T-helper 17 cell (primary cell): ENCODE measurements at places on chromosomes 12 and 14. TPM values are rescaled to one million over a fixed set of nuclear protein-coding genes. Genes with fewer than 3 reads are reported as not detected.

DNA sequence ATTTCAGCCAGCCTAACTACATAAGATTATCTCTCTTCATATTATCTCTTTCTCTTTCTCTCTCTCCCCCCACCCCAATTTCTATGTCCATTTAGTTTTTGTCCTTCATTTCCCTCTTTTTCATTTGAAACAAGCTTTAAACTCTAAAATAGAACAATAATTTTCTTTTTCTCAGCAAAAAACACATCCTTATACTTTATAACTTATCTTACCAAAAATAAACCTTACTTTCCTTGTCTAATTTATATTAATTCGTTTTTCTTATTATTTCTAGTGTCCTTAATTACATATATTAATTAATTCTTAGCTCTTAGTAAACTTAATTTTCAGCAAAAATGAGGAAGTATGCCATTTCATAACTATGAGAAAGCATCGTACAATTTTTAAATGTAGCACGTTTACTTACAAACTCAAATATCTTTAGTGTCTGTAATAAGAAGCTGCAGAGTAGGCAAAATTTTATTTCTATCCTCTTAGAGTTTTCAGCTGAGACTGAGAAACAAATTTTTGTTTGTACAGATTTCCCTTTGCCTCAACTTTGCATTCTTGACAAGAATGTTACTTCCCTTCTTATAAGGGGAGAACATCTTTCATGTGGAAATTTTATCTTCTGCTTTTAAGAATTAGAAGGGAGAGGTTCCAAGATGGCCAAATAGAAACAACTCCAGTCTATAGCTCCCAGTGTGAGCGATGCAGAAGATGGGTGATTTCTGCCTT lies 65.1 kb upstream of the ST8SIA1 start:
- peaks cover 5% of the 10 kb centered on the region for H3K36me3 ChIP-seq
- DNase-seq = no peak
- H3K27ac ChIP-seq = peak overlapping the region; percentile 27
- peaks cover 25% of the 10 kb centered on the region for H3K4me1 ChIP-seq

DNA sequence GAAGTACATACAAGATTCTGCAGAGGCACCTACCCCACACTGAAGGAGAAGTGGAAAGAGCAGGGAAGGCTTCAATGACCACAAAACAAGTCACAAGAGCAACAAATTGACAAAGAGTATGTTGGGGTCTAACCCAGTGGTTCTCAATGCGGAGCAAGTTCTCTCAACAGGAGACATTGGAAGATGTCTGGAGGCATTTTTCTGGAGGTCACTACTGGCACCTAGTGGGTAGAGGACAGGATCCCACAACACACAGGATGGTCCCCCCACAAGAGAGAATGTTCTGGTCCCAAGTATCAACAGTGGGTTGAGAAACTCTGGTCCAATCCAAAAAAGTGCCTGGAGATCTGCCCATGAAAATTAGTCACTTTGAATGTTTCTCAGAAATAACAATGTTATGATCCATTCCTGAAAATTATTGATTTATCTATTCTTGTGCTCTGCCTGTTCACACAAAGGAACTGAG lies 3.4 kb downstream of the SSH1 start:
- H3K27me3 ChIP-seq = no peaks in the 10 kb centered on the region
- H3K27ac ChIP-seq = peak overlapping the region; percentile 54
- peaks cover 28% of the 10 kb centered on the region for H3K4me1 ChIP-seq
- H3K36me3 ChIP-seq = no peaks in the 10 kb centered on the region
- no peak for DNase-seq
- H3K4me3 ChIP-seq = no peak overlapping the region

DNA sequence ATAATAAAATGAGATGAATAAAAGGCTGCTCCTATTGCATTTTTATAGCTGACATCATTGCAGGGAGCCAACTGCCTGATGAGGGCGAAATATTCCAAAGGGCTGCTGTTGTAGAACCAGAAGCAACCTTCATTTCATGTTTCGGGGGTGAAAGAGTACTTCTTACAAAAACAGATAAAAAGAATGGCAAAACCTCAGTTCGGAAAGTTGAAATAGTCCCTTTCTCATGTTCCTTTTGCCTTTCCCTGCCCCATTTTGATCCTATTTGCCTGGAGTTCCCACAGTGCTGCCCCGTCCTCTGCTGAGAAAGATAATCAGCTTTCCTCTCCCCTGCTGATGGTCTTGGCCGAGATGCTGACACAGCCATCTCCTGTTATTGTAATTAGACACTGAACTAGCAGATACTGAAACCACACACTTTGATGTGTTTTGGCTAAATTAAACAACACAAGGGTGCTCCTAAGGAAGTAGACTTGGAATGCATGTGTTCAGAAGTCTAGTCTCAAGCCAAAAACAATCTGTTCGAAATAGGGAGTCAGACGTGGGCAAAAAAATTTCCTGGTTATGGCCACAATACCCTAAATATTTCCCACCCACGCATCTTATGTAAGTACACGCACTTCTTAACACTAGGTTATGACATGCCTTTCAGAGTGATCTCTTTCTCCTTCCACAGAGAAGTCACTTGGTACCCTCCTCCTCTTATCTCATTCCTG lies 117.2 kb downstream of the PPM1H start:
- H3K27ac ChIP-seq = no peak overlapping the region
- H3K4me1 ChIP-seq = peaks cover 9% of the 10 kb centered on the region
- H3K27me3 ChIP-seq = peaks cover 34% of the 10 kb centered on the region
- no peak overlapping the region for H3K4me3 ChIP-seq
- DNase-seq = no peak

The CLEC2A gene
- total RNA-seq = not detected

GRCh38 chr12:116313194-116313927 lies 35.9 kb upstream of the MED13L start:
- H3K4me3 ChIP-seq = no peak overlapping the region
- H3K27ac ChIP-seq = no peak overlapping the region
- H3K27me3 ChIP-seq = peaks cover 19% of the 10 kb centered on the region
- H3K4me1 ChIP-seq = peaks cover 3% of the 10 kb centered on the region
- no peak for DNase-seq

The CLEC4E gene
- total RNA-seq = 2.0 TPM

The SSPN gene
- total RNA-seq = not detected

The VRTN gene
- not detected for total RNA-seq

- H3K4me1 ChIP-seq = peaks cover 29% of the 10 kb centered on the region
- H3K36me3 ChIP-seq = peaks cover 19% of the 10 kb centered on the region
- H3K27me3 ChIP-seq = no peaks in the 10 kb centered on the region
- H3K4me3 ChIP-seq = no peak overlapping the region
Measured at GRCh38 chr14:34826661-34827060, 48.5 kb downstream of the BAZ1A start.

DNA sequence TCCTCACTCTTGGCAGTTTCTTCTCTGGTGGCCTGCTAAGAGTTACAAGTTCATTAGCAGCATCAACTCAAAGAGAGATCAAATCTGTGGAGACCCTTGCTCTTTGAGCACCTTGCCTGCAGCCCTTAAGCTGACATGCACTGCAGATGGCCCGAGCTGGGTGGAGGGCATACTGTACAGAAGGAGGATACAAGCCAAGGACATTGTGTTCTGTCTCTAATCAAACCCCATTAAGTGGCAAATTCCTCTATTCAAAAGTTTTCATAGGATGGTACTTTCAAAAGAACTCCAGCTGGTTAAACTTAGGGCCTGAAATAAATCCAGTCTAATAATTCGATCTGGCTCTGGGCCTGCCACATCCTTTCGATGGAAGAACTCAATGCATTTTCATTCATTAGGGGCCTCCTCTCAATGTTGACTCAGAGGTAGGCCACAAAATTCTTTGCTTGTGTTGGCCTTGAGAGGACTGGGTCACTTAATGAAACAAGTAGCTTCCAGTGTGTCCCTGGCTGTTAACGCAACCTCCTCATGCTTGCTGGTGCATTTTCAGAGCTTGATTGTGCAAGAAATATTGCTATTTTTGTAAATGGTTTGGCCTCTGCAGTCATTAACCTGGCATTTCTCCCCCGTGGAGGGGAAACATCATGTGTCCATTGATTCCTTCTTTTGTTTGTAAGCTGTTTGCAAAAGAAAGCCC lies 318.2 kb downstream of the NUAK1 start:
- H3K4me3 ChIP-seq = no peak overlapping the region
- H3K4me1 ChIP-seq = no peaks in the 10 kb centered on the region
- H3K36me3 ChIP-seq = no peaks in the 10 kb centered on the region
- H3K27me3 ChIP-seq = peaks cover 14% of the 10 kb centered on the region

The C12orf54 gene
- total RNA-seq = not detected

The SPIC gene
- total RNA-seq = not detected

- peaks cover 5% of the 10 kb centered on the region for H3K36me3 ChIP-seq
- H3K4me1 ChIP-seq = peaks cover 49% of the 10 kb centered on the region
- H3K4me3 ChIP-seq = peak overlapping the region; percentile 67
- H3K27ac ChIP-seq = peak overlapping the region; percentile 89
Measured at GRCh38 chr12:104570174-104570907, 113.6 kb downstream of the CHST11 start.

DNA sequence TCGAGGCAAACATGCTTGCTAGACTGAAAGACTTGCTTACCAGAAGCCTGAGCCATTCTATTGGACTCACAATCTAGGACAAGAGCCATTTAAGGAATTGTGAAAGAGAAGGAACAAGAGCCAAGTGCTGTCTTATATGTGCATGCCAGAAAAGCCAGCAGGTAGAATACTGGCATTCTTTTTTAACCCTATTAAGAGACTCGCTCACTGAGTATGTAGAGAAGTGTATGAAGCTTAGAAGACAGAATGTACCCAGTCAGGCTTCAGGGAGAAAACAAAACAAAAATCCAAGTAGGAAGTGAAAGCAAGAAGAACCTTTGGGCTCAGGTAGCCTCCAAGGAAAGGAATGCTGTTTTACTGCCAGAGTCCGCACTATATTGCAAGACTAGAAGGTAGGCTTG lies 65.9 kb downstream of the DCAF5 start:
- H3K4me1 ChIP-seq = no peaks in the 10 kb centered on the region
- no peak for DNase-seq
- peak overlapping the region; percentile 39 for H3K27ac ChIP-seq
- peaks cover 6% of the 10 kb centered on the region for H3K36me3 ChIP-seq
- no peaks in the 10 kb centered on the region for H3K27me3 ChIP-seq
- no peak overlapping the region for H3K4me3 ChIP-seq

DNA sequence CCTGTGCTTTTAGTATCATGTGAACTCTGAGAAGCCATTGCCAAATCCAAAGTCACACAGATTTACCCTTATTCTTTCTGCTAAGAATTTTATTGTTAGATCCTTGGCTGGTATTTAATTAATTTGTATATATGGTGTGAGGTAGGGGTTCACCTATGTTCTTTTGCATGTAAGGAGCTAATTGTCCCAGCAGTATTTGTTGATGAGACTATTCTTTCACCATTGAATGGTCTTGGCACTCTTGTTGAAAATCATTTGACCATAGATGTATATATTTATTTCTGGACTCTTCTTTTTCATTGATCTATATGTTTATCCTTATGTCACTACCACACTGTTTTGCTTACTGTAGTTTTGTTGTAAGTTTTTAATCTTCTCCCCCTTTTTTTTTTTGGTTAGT lies 26.2 kb downstream of the G2E3 start:
- peaks cover 14% of the 10 kb centered on the region for H3K36me3 ChIP-seq
- no peak for DNase-seq
- peaks cover 12% of the 10 kb centered on the region for H3K4me1 ChIP-seq
- H3K4me3 ChIP-seq = no peak overlapping the region

The AICDA gene
- not detected for total RNA-seq

- H3K36me3 ChIP-seq = no peaks in the 10 kb centered on the region
- H3K27ac ChIP-seq = no peak overlapping the region
- no peaks in the 10 kb centered on the region for H3K27me3 ChIP-seq
Measured at GRCh38 chr14:26820572-26820971, 222.7 kb upstream of the NOVA1 start.

GRCh38 chr12:70615174-70615866 lies 21.9 kb downstream of the PTPRB start:
- no peak overlapping the region for H3K4me3 ChIP-seq
- H3K27ac ChIP-seq = no peak overlapping the region
- DNase-seq = no peak
- H3K36me3 ChIP-seq = peaks cover 3% of the 10 kb centered on the region
- H3K27me3 ChIP-seq = peaks cover 43% of the 10 kb centered on the region

GRCh38 chr14:69991422-69991821 lies 112.2 kb downstream of the SMOC1 start:
- no peak for DNase-seq
- no peak overlapping the region for H3K27ac ChIP-seq
- H3K4me1 ChIP-seq = no peaks in the 10 kb centered on the region
- peaks cover 66% of the 10 kb centered on the region for H3K27me3 ChIP-seq
- no peak overlapping the region for H3K4me3 ChIP-seq

- no peaks in the 10 kb centered on the region for H3K4me1 ChIP-seq
- DNase-seq = no peak
- no peaks in the 10 kb centered on the region for H3K36me3 ChIP-seq
- H3K27me3 ChIP-seq = peaks cover 7% of the 10 kb centered on the region
- no peak overlapping the region for H3K27ac ChIP-seq
Measured at GRCh38 chr12:67111182-67111581, 158.0 kb upstream of the CAND1 start.

GRCh38 chr12:40992674-40993073 lies 195.4 kb upstream of the PDZRN4 start:
- no peak overlapping the region for H3K27ac ChIP-seq
- no peaks in the 10 kb centered on the region for H3K4me1 ChIP-seq
- no peak for DNase-seq
- no peak overlapping the region for H3K4me3 ChIP-seq
- no peaks in the 10 kb centered on the region for H3K36me3 ChIP-seq
- H3K27me3 ChIP-seq = no peaks in the 10 kb centered on the region

The RERGL gene
- not detected for total RNA-seq

- H3K27me3 ChIP-seq = no peaks in the 10 kb centered on the region
- peak overlapping the region; percentile 68 for H3K27ac ChIP-seq
- peaks cover 17% of the 10 kb centered on the region for H3K4me1 ChIP-seq
- H3K36me3 ChIP-seq = peaks cover 5% of the 10 kb centered on the region
Measured at GRCh38 chr12:122495258-122495657, 5.5 kb downstream of the ZCCHC8 start.

- H3K4me3 ChIP-seq = no peak overlapping the region
- H3K36me3 ChIP-seq = peaks cover 11% of the 10 kb centered on the region
- no peaks in the 10 kb centered on the region for H3K27me3 ChIP-seq
- no peak for DNase-seq
Measured at GRCh38 chr12:113936460-113936859, 29.7 kb downstream of the RBM19 start.

The ARL1 gene
- 26.0 TPM for total RNA-seq

GRCh38 chr12:123001464-123001863 lies 21.0 kb downstream of the ARL6IP4 start:
- H3K36me3 ChIP-seq = peaks cover 3% of the 10 kb centered on the region
- no peaks in the 10 kb centered on the region for H3K27me3 ChIP-seq
- H3K27ac ChIP-seq = no peak overlapping the region
- no peak overlapping the region for H3K4me3 ChIP-seq
